Stimulated activated CD4-positive, alpha-beta T cell treated with anti-CD3 and anti-CD28 coated beads, Interleukin-4, amount 100 ng/mL, for 4 hours (primary cell): ENCODE measurements at places on chromosomes 12 and 14.

GRCh38 chr14:74503291-74503937 is 9.8 kb downstream of the ISCA2 start:
- DNase-seq, result no peak

- no peak for DNase-seq
Measured at GRCh38 chr12:117051380-117051779, 47.8 kb downstream of the TESC start.

DNA sequence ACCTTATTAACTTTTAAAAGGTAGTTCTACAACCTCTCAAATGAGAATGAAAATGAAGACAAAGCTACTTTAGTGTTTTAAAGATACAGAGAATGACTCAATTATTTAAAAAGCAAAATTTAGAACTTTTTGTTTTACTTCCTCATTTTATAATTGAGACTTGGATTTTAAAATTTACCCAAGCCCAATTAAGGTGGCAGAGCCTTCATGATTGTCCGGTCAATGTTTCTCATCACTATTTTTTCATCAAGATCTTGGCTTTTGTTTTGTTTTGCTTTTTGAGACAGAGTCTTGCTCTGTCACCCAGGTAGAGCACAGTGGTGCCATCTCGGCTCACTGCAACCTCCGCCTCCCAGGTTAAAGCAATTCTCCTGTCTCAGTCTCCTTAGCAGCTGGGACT is 32.7 kb downstream of the PPP4R3A start:
- no peak for DNase-seq

DNA sequence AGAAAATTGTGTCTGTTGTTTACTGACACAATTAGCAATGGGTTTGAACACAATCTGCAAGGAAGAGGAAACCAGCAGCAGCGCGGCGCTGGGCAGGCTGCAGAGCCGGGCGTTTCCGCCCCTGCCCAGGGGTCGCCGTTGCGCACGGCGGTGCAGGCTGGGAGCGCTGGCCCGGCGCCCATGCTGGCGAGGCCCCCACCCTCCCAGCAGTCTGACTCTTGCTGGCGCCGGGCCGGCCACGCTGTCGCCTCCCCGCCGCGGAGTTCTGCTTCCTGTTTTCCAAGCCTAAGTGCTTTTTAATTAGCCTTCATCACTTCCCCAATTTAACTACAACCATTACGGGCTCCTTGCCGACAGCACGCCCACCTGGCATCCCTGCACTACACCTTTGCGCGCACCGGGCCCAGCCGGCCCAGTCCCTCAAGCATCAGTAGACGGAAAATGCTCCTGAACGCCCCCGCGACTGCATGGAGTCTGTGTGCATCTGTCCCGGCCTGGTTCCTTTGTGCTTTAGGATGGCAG is 212.1 kb downstream of the GXYLT1 start:
- no peak for DNase-seq

DNA sequence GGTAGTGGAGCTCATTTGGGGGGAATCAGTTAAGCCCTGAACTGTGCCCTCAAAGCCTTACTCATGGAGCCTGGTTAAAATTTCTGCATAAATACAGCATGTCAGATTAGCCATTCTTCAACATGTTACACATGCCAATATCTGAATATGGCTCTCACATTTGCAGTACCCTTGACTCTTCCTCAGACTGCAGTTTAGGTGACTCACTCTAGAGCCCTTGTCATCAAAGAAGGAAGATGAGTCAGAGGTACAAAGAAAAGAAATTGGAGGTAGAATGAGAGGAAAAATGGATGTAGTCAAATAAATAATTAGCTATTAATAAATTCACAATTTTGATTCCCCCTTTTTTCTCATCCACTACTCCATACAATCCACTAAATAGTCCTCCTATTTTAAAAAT is 23.6 kb upstream of the OR4K2 start:
- no peak for DNase-seq

DNA sequence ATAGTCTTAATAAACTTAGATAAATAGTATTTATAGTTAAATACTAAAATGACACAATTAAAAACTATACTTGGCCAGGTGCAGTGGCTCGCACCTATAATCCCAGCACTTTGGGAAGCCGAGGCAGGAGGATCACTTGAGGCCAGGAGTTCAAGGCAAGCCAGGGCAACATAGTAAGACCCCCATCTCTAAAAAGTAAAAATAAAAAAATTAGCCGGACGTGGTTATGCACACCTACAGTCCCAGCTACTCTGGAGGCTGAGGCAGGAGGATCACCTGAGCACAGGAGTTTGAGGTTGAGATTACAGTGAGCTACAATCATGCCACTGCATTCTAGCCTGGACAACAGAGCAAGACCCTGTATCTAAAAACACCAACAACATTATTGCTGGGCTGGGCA is 16.0 kb downstream of the CINP start:
- DNase-seq, result no peak

GRCh38 chr12:41621291-41621690 is 433.2 kb downstream of the PDZRN4 start:
- no peak for DNase-seq

DNA sequence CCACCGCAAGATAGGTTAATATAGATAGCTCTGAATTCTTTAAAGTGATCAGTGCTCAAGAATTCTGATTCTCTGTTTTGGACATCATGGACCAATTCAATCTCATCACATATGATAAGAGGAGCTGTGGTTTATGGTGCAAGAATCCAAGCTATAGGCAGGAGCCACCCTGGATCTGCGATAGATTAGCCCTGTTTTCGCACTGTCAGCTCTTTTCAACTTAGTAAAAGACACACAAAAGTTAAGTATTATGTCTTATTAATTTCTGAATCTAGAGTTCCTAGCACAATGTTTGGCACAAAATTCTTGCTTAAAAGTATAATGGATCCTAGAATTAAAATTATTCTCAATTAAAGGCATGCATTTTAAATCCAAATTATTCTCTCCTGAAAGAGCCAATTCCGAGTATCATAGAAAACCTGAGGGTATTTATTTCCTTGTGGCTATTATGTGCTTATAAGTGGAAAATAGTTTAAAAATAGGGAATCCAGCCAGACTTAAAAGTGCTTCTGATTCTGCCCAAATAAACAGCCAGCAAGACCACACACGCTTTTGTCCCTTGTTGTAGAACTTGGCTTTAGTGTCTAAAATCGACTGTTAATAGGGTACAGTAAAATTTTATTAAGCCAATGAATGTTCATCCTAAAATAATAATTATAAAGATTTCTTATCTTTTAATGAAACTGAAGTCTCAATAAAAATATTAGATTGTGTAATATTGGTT is 184.9 kb upstream of the FLRT2 start:
- DNase-seq, result no peak

DNA sequence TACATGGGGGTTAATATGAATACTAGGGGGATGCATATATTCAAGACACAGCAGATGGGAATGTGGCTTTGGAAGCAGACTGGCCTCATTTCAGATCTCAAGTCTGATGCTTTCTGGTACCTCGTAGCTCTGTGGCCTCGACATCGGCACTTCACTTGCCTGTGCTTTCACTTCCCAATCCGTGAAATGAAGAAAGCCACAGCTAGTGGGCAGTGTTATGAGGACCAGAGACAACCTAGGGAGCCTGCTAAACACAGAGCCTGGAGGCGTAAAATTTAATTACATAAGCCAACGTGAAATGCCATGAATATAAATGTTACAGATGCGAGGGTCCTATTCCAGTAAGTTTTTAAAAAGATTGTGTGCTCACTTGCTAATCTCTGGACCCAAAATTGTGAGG is 286.0 kb downstream of the TMEM132D start:
- DNase-seq, result no peak

- no peak for DNase-seq
Measured at GRCh38 chr12:57637364-57637763, 4.4 kb upstream of the B4GALNT1 start.

- no peak for DNase-seq
Measured at GRCh38 chr12:124024776-124025175, 51.8 kb downstream of the ZNF664 start.

GRCh38 chr12:31794745-31795144 is 65.9 kb upstream of the AMN1 start:
- no peak for DNase-seq

DNA sequence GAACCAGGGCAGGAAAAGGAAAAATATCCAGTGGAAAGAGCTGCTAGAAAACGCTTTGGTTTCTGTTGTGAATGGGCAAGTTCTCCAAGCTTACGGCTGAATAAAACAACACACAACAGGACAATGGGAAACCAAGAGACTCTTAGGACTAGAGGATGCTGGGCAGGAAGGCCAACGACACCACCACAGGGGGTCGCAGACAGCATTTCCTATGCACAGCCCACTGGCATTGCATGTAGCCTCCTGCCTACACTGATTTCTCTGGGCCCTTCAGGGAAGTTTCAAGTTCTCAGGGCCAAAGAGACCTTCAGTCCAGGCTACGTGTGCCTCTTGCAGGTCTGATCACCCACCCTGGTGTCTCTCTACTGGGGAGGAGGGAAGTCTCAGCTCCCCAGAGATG is 108.0 kb downstream of the RIMBP2 start:
- DNase-seq, result no peak

- DNase-seq, result no peak
Measured at GRCh38 chr14:90344331-90345238, 12.8 kb upstream of the NRDE2 start.

DNA sequence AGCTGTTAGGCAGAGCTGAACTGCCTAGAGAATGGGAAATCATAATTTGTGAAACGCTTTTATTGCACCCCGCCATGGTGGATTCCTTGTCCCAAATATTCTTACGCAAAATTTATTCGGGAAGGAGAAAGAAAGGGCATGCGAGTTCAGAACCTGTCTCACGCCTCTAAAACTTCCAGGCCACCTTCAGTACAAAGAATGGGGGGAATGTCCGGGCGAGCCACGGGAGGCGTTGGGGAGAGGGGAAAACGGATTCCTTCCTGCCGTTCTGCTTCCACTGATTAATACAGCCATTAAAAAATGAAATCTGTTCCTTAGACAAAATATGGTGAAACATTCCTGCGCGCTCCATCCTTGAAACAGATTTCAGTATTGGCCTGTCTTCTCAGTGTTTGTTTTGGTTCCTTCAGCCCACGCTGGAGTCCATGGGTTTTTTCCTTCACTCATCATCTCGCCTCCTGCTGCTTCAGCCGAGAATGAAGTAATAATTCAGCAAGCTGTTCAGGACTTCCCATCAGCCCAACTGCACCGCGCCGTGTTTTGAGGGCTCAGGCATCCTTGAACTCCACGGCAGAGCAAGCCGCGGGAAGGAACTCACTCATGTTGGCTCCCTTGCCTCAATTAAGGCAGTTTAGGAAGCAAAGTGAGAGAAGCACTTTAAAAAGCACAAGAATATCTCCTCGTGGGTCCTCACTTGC is 47.7 kb upstream of the CDKN3 start:
- no peak for DNase-seq

- DNase-seq, result no peak
Measured at GRCh38 chr12:80217011-80217535, 117.7 kb downstream of the OTOGL start.

DNA sequence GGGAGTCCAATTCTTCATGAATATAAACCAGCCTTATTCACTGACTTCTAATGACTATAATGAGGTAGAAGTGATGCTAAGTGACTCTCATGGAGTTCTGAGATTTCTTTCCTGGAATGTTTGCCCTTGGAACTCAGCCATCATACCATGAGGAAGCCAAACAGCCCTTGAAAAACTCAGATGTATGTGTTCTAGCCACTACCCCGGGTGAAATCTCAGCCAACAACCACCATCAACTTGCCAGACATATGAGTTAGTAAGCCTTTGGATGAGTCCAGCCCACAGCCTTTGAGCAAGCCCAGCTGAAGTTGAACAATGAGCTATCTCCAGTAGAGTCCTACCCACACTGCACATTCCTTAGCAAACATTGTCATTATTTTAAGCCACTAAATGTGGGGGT is 149.5 kb downstream of the SLC6A15 start:
- DNase-seq, result no peak

DNA sequence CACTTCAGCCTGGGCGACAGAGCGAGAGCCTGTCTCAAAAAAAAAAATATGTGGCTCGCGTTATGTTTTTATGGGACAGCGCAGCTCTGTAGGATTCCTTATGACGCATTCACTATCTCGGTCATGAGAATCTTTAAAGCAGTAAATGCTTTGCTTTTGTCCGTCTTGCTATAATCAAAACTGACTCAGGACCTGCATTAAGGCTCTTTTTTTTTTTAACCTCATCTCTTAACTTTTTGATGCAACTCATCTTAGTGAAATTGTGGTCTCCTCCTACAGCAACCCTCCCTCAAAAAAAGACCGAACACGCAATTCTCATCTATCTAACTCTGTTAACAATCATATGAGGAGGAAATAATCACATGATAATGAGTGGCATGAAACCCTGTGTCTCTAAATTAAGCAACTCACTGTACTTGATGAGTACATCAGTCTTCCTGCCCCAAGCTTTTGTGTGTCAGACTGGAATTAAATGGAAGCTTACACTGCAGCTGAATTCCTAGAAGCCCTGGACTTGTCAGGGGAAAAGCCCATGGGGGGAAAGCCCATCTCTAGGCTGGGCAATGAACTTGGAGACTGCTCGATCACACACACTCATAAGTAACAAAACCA is 4.3 kb downstream of the P2RX4 start:
- DNase-seq, result peak; percentile 44

DNA sequence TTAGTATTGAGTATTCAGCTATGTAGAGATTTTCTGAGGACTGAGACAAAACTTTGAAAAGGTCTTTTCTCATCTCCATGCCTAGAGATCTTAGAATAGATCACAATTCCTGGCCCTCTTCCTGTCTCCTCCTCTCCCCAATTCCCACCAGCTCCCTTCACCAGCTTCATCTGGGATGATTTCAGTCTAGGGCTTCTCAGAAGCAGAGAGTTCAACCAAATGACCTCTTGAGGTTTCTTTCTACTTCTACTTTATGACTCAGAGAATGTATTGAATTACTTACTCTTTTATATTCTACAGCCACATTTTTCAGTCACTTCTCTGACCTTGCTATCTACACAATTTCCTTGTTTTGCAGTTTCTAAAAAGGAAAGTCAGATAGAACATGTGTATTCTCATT is 19.4 kb upstream of the SNX6 start:
- no peak for DNase-seq

DNA sequence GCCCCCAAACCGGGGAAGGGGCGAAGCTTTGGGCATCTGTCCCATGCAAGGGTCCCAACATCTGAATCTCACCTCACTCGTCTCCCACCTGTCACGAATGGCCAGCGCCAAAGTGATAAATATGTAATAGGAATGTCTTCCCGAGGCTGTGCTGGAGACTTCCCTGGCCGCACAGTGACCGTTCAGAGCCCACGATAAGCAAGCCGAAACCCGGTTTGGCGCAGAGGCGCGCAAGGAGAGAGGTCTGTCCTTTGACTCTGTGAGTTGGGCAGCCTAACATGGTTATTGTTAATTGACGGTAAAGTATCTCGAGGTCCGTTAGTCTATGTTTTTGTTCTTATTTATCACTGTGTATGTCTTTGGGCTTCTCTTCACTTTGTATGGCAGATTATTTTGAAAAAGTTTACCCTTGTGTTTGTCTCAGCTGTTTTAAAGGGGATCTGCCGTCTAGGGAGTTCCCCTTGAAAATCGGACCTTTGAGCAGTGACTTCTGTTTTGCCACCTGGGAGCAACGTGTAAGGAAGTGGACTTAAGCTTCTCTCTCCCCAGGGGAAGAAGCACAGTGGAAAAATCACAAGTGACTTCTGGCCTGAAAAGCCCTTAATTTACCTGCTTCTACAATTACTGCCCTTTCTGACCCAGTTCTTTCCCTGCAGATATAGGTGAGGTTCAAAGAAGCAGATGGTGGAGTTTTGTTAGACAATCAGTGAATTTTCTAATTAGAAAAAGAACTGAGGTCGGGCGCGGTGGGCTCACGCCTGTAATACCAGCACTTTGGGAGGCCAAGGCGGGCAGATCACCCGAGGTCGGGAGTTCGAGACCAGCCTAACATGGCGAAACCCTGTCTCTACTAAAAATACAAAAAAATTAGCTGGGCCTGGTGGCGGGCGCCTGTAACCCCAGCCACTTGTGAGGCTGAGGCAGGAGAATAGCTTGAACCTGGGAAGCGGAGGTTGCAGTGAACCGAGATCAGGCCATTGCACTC is 1.1 kb upstream of the TM9SF1 start:
- DNase-seq, result no peak
